ENCODE measurements at places on chromosomes 2 and 18.
A peak's percentile ranks its signal among the peaks of the same experiment; 100 is the strongest.

DNA sequence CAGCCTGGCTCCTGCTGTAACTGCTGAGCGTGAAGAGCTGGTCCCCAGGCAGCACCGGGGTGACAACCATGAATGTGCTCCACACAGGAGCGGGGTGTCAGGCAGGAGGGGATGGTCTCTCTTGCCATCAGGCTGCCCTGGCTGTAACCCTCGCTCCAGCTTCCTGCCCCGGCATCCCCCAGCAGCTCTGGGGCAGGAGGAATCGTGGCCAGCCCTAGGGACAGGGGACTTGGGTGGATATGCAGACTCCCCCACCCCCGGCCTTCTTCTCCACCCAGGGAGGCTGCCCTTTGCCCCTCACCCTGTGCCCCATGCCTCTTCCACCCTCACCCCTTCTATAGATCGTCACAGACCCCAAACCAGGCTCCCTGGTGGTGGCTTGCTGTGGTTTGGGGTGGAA, 69.4 kb upstream of the SMAD7 start:
- no peak for DNase-seq

- no peak for DNase-seq
Measured at GRCh38 chr2:204657024-204657423, 111.7 kb downstream of the PARD3B start.

DNA sequence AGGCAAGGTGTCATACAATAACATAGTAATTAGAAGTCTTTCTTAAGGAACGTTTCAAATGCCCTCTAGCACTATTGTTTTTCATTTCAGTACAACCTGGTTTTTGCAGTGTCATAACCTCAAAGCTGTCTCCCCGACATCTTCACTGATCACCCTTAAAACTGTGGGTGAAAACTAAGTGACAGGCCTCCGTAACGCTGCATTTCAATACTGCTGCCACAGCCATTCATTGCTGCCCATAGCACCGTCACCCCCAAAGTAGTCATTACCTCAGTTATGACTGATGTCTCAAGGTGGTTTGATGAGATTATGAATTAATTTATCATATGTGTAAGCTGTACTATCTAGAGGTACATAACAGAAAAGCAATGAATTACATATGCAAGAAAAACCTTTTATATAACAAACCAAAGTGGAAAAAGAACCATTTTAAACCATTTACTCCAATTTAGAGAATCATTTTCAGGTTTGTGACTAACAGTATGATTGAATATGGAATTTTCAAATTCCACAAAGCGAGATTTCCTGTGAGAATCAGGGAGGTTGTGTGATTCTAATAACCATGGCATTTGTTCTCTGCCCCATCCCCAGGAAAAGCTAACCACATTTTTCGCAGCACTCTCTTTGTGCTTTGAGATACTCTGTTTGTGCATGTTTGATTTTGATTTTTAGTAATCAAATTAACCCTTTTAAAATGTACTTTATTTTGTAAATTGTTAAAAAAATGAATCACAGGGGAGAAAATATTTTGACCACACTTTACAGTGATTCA, 263.0 kb downstream of the PTGR3 start:
- DNase-seq, result no peak

- DNase-seq, result no peak
Measured at GRCh38 chr18:55433648-55434047, 154.3 kb downstream of the TCF4 start.

DNA sequence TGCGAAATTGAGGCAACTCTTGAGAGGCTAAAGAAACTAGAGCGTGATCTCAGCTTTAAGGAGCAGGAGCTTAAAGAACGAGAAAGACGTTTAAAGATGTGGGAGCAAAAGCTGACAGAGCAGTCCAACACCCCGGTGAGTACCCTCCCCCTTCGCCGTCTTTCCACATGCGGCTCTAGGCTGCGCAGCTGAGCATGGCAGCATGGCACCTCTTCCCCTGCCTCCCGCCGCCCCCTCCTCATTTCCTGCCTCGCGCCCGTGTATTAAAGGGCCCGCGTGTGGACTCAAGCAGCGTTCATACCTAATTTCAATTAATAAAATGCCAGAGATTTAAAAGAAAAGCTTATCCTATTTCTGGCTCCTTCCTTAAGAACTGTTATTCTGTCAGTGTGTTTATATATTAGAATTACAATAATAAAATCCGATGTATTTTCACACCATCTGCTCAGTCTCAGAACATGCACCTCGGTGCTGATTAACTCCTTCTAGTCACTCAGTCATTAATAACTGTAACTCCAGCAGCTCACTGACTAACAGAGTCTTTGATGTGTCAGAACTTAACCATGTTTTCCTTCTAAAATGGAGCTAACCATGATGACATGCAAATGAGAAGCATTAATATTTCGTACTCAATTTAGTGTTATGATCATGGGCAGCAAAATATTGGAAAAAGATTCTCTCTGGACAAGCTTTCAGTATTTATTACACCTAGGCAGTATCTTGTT, 137.4 kb upstream of the CDCA7 start:
- DNase-seq, result no peak

DNA sequence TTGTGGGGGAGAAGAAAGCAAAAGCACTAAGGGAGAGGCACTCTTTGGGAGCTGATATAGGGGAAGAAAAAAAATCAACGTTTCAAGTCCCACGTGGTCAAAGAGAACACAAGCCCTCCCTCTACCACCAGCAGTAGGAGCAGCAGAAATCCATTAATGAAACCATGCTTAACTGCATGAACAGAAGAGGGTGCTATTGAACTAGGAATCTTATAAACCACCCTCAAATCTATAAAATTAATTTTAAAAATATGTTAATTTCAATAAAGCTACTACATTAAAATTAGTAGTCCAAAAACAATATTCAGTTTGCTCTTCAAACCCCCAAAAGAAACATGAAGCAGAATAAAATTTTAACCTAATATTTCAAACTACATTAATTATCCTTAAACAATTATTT, 147.8 kb downstream of the TMEM18 start:
- DNase-seq, result peak; percentile 40

DNA sequence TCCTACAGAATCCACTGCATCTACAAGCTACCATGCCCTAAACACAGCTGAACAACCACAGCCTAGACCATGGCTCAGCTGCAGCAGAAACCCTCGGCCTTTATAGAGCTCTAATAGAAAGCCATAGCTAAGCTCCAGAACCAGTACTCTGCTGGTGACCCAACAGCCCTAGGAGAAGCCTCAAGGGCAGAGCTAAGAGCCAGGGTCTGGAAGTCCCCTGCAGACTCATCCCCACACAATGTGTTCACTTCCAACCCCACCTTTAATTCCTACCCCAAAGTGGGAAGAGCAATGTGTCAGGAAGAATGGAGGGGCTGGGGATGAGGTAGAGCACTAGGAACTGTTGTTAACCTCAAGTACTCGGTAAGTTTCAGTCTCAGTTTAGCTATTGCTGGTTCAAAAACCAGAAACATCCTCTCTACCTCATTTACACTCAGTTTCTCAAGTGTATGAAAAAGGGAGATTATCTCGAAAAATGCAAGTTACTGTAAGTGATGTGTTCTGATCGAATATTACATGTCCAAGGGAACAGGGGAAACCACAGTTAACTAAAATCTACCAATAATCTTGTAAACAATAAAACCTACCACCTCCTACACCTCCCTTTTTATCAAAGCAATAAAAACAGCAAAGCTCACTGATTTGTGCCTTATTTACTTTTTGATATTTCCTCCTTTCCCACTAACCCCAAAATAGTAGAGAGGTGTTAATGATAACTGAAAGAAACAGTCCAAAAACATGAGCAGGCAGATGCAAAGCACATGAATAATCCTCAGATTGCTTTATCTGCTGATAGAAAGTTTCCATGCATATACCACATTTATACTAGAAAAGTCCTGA, 36.2 kb downstream of the THADA start:
- no peak for DNase-seq

- DNase-seq, result no peak
Measured at GRCh38 chr2:136929531-136929930, 164.2 kb downstream of the THSD7B start.

DNA sequence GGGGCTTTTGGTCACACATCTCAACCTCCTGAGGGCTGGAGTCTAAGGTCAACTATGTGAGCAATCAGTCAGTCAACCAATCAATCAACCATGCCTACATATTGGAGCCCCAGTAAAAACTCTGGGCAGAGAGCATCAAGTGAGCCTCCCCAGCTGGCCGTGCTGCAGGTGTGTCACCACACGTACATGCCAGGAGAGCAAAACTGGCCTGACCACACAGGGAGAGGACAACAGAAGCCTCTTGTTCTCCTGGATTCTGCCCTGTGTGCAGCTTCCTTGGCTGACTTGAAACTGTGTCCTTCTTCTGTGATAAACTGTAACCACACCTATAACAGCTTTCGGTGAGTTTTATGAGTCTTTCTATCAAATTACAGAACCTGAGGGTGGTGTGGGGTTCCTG, 25.9 kb downstream of the GPR35 start:
- no peak for DNase-seq

DNA sequence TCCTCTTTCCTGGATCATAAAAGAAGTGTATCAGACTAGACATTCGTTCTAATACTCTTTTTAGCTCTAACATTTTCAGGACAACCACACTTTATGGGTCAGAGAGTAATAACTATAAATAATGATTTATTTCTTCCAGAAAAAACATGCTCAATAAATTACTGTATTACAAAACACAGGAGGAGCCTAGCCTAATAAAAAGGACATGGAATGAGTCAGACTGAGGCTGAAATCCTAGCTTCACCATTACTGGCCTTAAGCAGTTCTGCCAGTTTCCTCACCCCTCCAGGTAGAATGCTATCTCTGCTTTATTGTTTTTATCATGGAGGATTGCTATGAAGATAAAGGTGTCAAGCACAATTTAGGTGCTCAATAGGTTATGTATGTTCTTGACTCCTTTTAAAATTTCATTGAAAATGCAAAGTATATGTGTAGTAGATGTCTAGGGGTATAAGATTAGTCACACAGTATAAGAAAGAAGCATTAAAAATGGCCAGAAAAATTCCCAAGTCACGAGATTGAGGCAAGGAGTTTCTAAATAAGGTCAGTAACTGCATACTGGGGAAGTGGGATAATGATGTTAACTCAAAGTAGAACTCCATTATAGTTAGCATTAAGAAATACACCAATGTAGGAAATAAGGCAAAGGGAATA, 105.5 kb upstream of the NEUROD1 start:
- peak; percentile 60 for DNase-seq

- DNase-seq, result no peak
Measured at GRCh38 chr2:102418421-102418961, 4.5 kb upstream of the IL18RAP start.

- no peak for DNase-seq
Measured at GRCh38 chr2:126409850-126410249, 246.1 kb upstream of the GYPC start.

- no peak for DNase-seq
Measured at GRCh38 chr2:187532333-187533120, 21.7 kb downstream of the TFPI start.

DNA sequence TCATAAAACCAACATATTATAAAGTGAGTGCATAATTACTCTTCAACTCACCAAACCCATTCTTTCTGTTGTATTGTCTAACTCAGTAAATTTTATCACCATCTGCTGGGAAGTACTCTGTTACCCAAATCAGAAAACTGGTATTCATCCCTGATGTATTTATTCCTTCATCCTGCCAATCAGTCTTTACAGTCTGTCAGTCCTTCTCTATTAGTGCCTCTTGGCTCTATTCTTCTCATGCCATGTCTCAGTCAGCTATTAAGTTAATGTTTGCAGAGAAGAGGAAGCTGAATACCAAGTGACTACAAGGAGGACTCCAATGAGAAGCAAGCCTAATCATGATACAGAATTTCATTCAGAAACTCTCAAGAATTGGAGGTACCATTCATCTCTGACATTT, 631.2 kb downstream of the CPS1 start:
- no peak for DNase-seq

DNA sequence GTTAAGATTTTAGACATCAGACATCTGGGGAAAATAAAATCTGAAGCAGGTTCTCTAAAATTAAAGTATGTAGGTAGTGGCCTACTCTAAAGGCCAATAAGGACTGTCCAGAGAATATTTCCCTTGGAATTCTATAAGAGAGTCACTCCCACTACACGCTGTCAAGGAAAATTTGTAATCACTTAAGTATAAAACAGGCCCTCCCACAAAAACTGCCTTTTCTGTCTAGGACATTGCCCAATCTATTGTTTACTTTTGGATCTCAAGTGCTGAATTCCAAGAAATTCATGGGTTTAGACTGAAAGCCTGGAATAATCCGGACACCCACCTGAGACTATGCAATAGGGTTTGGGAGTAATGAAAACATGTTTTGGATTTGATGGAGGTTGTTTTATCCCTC, 1.7 kb upstream of the SRBD1 start:
- DNase-seq, result no peak

DNA sequence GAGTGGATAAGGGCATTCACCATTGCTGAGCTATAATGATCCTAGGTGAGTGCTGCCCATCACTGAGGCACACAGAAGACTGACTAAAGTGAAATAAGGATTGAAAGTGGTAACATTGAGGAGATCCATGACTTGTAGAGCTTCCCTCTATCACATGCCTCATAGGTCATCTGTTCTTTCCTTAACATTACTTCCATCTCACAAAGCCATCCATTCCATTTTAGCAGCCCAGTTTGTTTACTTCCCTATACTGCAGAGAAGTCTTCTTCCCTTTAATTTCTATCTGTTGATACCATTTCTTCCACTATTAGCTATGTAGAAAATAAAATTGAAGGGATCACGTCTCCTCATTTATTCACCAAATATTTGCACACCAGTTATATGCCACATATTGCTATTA, 32.1 kb downstream of the ME2 start:
- no peak for DNase-seq

DNA sequence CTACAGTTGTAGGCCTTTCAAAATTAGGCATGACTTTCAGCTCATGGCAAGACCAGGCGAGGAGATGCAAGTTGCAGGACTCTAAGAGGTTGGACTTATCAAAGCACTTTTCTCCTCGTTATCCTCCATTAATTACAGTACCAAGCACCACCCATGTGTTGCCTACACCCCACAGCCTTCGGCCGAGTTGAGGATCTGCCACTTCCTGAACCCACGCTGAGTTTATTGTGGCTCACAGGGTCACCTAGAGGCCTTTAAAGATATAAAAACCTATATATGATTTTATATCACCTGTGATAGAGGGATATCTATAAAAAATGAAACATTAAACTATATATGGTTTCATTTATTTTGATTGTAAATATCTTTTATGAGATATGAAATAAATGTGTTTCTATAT, 2.6 kb downstream of the UGT1A10 start:
- no peak for DNase-seq

- DNase-seq, result no peak
Measured at GRCh38 chr18:32321826-32322225, 132.0 kb downstream of the MEP1B start.

- DNase-seq, result no peak
Measured at GRCh38 chr2:168208652-168209051, 38.7 kb downstream of the STK39 start.

DNA sequence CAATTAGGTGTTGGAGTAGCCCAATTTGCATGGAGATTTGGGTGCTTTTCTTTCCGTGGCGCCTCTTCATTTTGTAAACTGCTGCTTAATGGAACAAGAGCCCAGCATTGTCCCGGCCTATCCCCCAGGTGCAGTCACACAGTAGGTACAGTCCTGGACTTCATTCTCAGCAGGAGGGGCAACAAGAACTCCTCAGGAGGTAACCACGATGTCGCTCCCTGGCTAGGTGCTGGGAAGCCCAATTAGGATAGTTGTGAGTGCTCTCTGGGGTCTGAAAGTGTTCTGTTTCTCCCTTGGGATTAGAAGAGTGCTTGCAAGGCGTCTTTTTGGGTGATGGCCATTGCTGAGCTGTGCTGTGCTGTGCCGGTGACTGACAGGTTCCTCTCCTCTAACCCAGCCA, 53.8 kb downstream of the CABLES1 start:
- no peak for DNase-seq

GRCh38 chr18:55579501-55580270, 8.3 kb downstream of the TCF4 start:
- DNase-seq, result no peak

Data from A549 (cell line).